Neural cell (in vitro differentiated cells): ENCODE measurements at places on chromosomes 6 and 20. TPM values are rescaled to one million over a fixed set of nuclear protein-coding genes. Genes with fewer than 3 reads are reported as not detected.

ZNF831 gene
- polyA plus RNA-seq, result 0.14 TPM in 1 of 2 replicates, not detected in the other

KIAA1755 gene
- polyA plus RNA-seq, result 1.3 TPM in 1 of 2 replicates, not detected in the other

TPBG gene
- 25.0 and 31.0 TPM in 2 replicates for polyA plus RNA-seq

ELOVL5 gene
- 30.2 and 31.2 TPM in 2 replicates for polyA plus RNA-seq

BFSP1 gene
- polyA plus RNA-seq, result 1.3 and 2.3 TPM in 2 replicates

SLC22A1 gene
- polyA plus RNA-seq, result 0.71 and 1.4 TPM in 2 replicates

GPLD1 gene
- 11.0 and 14.3 TPM in 2 replicates for polyA plus RNA-seq

PKHD1 gene
- not detected in 2 replicates for polyA plus RNA-seq

AIG1 gene
- polyA plus RNA-seq, result 23.2 and 25.7 TPM in 2 replicates

SLC35D3 gene
- 0.56 TPM in 1 of 2 replicates, not detected in the other for polyA plus RNA-seq

STK38 gene
- 58.7 and 59.3 TPM in 2 replicates for polyA plus RNA-seq

AGPAT1 gene
- 24.7 and 28.4 TPM in 2 replicates for polyA plus RNA-seq

TDP2 gene
- polyA plus RNA-seq, result 49.0 and 53.4 TPM in 2 replicates

PPP1R14C gene
- 9.9 and 14.0 TPM in 2 replicates for polyA plus RNA-seq

MYLK4 gene
- 1.2 and 1.3 TPM in 2 replicates for polyA plus RNA-seq

LTB gene
- polyA plus RNA-seq, result not detected in 2 replicates

BTN1A1 gene
- not detected in 2 replicates for polyA plus RNA-seq

MUCL3 gene
- polyA plus RNA-seq, result not detected in 2 replicates

SNAI1 gene
- 0.31 TPM in 1 of 2 replicates, not detected in the other for polyA plus RNA-seq

BNIP5 gene
- not detected in 2 replicates for polyA plus RNA-seq

CTCFL gene
- polyA plus RNA-seq, result not detected in 2 replicates

RAB44 gene
- not detected in 2 replicates for polyA plus RNA-seq

VARS1 gene
- polyA plus RNA-seq, result 40.9 and 49.4 TPM in 2 replicates
